Ovary (tissue), 10 donors: ENCODE measurements at places on chromosomes 5 and 9. TPM values are rescaled to one million over a fixed set of nuclear protein-coding genes. Genes with fewer than 3 reads are reported as not detected.

DNA sequence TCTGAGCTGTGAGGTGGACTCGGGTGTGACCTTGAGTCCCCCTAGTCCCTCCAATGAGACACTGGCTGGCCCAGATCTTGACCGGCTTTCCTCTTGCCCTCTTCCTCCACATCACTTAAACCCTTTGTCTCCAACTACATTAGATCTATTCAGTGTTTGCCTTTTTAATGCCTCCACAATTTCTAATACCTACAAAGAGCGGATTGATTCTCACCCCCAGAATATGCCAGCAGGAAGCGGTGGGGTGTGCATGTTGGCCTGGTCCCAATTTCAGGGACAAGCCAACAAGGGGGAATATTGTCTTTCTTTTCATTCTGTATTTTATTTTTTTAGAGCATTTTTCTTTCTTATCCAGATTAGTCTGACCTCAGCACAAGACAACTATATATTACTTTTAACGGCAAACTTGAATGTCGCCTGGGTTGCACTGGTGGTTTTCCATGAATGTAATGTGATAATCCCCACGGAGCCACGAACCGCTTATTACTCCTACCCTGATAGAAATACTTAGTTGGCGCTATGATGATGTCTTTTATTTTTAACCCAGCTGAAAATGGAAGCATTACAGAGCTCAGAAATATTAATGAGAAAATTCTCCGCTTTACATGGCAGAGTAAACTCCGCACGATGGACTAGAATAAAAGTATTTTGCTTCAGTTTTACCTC, 68.5 kb upstream of the MYO10 start:
- DNase-seq: no peak
- no peak overlapping the region for H3K4me3 ChIP-seq
- no peak overlapping the region for H3K27ac ChIP-seq
- H3K27me3 ChIP-seq: no peaks in the 10 kb centered on the region
- H3K4me1 ChIP-seq: no peaks in the 10 kb centered on the region

NR4A3 gene
- polyA plus RNA-seq: 3.4 TPM

DNA sequence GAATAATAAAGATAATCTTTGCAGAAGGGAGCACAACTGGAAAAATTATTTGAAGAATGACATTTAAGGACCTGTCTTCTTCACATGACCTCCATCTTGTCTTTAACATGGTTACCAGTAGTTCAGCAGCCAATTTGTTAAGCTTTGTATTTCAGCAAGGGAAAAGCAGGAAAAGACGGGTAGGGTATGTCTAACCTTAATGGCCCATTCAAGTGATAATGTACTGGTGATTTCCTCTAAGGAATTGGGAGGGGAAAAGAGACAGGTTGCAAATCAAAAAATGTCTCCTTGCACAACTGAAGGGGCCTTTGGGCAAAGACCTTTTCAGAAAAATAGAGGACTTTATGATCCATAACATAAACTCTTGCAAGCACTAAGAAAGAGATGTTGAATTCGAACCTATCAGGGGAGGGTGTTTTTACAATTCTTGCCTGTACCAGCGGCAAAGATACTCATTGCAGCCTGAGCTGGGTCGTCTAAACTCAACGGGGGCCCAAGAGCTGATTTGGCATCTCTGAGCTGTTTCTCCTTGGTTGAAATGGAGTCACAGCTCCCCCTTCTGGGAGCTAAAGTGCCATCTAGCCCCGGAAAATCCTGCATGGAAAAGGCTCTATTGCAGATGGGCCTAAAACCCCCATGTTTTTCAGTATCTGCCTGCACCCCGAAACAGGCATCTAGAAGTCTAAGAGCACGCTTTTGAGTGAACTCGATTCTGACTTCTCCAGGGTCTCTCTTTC, 3.8 kb downstream of the BRINP1 start:
- no peak overlapping the region for H3K27ac ChIP-seq
- H3K4me3 ChIP-seq: no peak overlapping the region
- H3K27me3 ChIP-seq: no peaks in the 10 kb centered on the region
- peaks cover 3% of the 10 kb centered on the region for H3K4me1 ChIP-seq

GRCh38 chr9:42388146-42388690, 204.8 kb downstream of the SPATA31A6 start:
- no peak overlapping the region for H3K27ac ChIP-seq
- H3K36me3 ChIP-seq: no peaks in the 10 kb centered on the region
- DNase-seq: no peak
- H3K4me1 ChIP-seq: no peaks in the 10 kb centered on the region
- no peak overlapping the region for H3K4me3 ChIP-seq

DNA sequence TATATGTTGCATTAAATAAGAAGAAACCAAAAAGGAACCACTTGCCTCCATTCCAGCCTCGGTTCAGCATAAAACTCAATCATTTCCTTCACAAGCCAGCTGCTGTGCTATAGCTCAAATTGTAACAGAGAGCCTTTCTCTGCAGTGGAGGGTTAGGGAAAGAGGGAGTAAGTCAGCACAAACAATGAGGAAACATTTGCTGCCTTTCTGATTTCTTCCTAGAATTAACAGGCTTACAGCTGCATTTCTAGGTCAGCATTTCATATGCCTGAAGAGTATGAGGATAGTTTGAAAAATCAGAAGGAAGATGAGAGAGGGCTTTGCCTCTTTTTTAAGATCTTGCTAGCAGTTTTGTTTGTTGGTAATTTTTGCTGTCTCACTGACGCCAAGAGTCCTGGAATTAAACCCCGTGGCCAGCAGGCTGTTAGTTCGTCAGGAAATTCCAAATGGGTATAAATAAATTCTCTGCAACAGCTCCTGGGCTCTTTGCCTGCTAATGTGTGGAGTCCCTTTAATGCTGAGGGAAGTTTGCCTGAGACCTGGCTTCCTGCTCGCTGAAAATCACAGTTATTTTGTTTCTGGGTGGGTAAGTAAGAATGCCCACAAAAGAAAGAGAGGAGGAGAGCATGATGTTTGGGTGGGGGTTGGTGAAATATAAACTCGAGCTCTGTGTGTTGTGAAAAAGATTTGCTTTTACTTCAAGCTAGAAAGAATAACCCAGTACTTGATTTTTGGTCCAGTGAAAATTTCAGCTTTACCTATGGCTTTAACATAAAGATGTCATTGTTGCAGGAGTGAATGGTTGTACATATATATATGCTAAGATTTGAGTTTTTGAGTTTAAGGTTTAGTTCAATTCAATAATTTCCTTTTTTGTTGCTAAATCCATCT, 148.1 kb upstream of the DMRT1 start:
- H3K4me1 ChIP-seq: peaks cover 31% of the 10 kb centered on the region
- H3K36me3 ChIP-seq: no peaks in the 10 kb centered on the region
- H3K27ac ChIP-seq: peak overlapping the region; percentile 13
- H3K27me3 ChIP-seq: no peaks in the 10 kb centered on the region

GRCh38 chr5:73777192-73777591, 151.2 kb downstream of the ARHGEF28 start:
- DNase-seq: no peak
- H3K4me3 ChIP-seq: no peak overlapping the region
- H3K36me3 ChIP-seq: no peaks in the 10 kb centered on the region
- H3K27ac ChIP-seq: no peak overlapping the region
- no peaks in the 10 kb centered on the region for H3K27me3 ChIP-seq
- no peaks in the 10 kb centered on the region for H3K4me1 ChIP-seq

- H3K4me1 ChIP-seq: peaks cover 15% of the 10 kb centered on the region
- peak overlapping the region; percentile 66 for H3K27ac ChIP-seq
- peak; percentile 58 for DNase-seq
- no peaks in the 10 kb centered on the region for H3K36me3 ChIP-seq
- no peaks in the 10 kb centered on the region for H3K27me3 ChIP-seq
Measured at GRCh38 chr9:137619240-137620047, 639 bp downstream of the EHMT1 start.

CTSV gene
- polyA plus RNA-seq: 0.67 TPM

GRCh38 chr5:111922344-111922743, 165.3 kb upstream of the NREP start:
- H3K36me3 ChIP-seq: no peaks in the 10 kb centered on the region
- no peaks in the 10 kb centered on the region for H3K27me3 ChIP-seq
- no peak for DNase-seq
- H3K4me3 ChIP-seq: no peak overlapping the region
- H3K27ac ChIP-seq: no peak overlapping the region

DNA sequence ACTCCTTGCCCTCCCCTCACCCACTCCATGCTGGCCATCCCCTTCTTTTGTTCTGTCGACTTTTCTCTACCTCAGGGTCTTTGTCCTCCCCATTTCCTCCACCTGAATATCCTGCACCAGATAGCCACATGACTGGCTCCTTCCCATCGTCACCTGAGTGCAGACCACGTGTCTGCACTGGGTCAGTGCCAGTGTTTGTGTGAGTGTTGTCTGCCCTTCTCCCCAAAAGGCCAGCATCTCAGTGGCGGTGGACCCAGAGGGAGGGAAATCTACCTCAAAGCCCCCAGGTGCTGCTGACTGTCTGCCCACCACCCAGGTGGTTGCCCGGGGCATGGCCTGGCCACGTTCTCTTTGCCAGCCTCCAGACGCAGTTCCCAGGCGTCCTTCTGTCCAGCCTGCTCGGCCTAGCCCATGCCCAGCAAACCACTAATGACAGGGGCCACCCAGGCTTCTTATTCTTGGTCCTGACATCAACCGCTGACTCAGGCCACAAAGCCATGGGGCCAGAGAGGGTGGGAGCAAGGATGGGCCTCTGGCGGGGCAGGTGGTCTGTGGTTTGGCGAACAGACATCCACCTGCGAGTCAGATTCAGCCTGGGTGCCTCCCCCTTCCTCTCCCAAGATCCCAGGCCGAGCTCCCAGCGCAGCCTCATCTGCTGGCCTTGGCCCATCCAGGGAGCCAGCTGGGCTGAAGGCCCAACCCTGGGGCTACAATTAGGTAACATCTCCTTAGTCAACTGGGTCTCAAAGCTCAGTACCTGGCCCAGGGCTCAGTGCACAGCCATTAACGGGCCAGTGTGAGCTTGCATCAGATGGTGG, 5.5 kb upstream of the NINJ1 start:
- H3K36me3 ChIP-seq: no peaks in the 10 kb centered on the region
- no peaks in the 10 kb centered on the region for H3K27me3 ChIP-seq
- H3K27ac ChIP-seq: no peak overlapping the region
- no peak for DNase-seq
- H3K4me3 ChIP-seq: no peak overlapping the region
- peaks cover 10% of the 10 kb centered on the region for H3K4me1 ChIP-seq

GRCh38 chr5:60295423-60295822, 401.9 kb upstream of the PDE4D start:
- H3K27ac ChIP-seq: no peak overlapping the region
- no peak for DNase-seq
- H3K36me3 ChIP-seq: no peaks in the 10 kb centered on the region
- no peak overlapping the region for H3K4me3 ChIP-seq
- H3K4me1 ChIP-seq: no peaks in the 10 kb centered on the region

- no peak overlapping the region for H3K4me3 ChIP-seq
- no peaks in the 10 kb centered on the region for H3K27me3 ChIP-seq
- H3K4me1 ChIP-seq: no peaks in the 10 kb centered on the region
- H3K27ac ChIP-seq: no peak overlapping the region
Measured at GRCh38 chr5:2324788-2325187, 426.7 kb downstream of the IRX2 start.

GRCh38 chr5:12109075-12109688, 204.9 kb upstream of the CTNND2 start:
- no peak overlapping the region for H3K27ac ChIP-seq
- no peaks in the 10 kb centered on the region for H3K36me3 ChIP-seq
- DNase-seq: no peak
- H3K27me3 ChIP-seq: no peaks in the 10 kb centered on the region

DNA sequence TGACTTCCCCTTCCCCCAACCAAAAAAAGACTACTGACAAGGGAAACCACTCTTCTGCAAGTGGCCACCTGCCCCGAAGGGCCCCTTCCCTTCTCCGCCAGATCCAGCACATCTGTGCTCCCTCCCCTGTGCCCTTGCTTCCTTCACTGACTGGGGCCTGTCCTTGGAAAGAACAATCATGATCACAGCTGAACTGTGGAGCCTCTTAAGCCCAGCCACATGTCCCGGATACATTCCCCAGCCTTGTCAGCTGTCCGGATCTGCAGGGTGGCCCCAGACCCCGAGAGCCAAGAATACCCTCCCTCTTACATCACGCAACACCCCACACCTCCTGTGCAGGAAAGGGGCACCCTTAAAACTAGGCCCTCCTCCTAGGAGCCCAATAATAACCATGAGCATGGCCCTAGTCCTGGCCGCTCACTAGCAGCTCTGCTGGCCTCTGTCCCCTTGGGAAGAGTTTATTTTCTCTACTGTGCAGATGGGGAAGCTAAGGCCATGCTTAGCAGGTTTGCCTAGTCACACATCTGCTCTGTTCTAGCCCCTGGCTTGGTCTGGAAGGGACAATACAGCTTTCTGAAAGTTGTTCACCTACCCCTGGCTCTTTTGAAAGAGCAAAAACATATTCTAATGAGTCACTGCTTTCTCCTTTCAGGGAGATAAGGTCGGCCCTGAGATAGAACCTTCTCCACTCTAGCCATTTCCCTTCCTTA, 3.8 kb downstream of the SPRY4 start:
- H3K4me3 ChIP-seq: no peak overlapping the region
- no peak overlapping the region for H3K27ac ChIP-seq
- H3K4me1 ChIP-seq: peaks cover 10% of the 10 kb centered on the region

- no peaks in the 10 kb centered on the region for H3K36me3 ChIP-seq
- H3K27me3 ChIP-seq: no peaks in the 10 kb centered on the region
- H3K4me3 ChIP-seq: no peak overlapping the region
- H3K27ac ChIP-seq: no peak overlapping the region
- DNase-seq: no peak
Measured at GRCh38 chr5:108753877-108754276, 6.2 kb downstream of the FER start.

GRCh38 chr5:122532035-122532434, 220.0 kb downstream of the SNCAIP start:
- no peaks in the 10 kb centered on the region for H3K27me3 ChIP-seq
- no peaks in the 10 kb centered on the region for H3K36me3 ChIP-seq
- H3K4me3 ChIP-seq: no peak overlapping the region
- no peak overlapping the region for H3K27ac ChIP-seq
- no peaks in the 10 kb centered on the region for H3K4me1 ChIP-seq
- no peak for DNase-seq

WDR55 gene
- 9.9 TPM for polyA plus RNA-seq

IFNK gene
- polyA plus RNA-seq: not detected

DNA sequence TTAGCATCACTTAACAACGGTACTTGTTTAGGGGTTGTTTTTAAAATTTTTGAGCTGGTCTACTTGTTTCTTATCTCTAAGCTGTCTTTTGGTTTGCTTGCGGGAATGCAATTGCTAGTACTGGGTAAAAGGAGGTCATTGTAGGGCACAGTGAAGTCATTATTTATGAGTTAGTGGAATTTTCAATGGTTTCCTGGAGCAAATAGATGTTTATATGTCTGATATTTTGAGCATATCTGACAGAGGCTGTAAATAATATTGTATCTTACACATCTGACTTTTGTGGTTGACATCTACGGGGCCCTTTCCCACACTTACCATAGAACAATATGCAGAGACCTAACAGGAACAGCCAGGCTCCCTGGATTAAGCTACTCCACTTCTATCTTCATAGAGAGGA, 90.4 kb upstream of the IL6ST start:
- H3K36me3 ChIP-seq: no peaks in the 10 kb centered on the region
- H3K4me3 ChIP-seq: no peak overlapping the region
- H3K4me1 ChIP-seq: peaks cover 8% of the 10 kb centered on the region
- no peaks in the 10 kb centered on the region for H3K27me3 ChIP-seq

- no peaks in the 10 kb centered on the region for H3K36me3 ChIP-seq
- H3K27ac ChIP-seq: no peak overlapping the region
- no peak for DNase-seq
- H3K4me1 ChIP-seq: peaks cover 7% of the 10 kb centered on the region
- H3K27me3 ChIP-seq: peaks cover 11% of the 10 kb centered on the region
Measured at GRCh38 chr5:135032695-135032998, 1.4 kb downstream of the PITX1 start.
